Hindlimb muscle (tissue), 1 donor: ENCODE measurements at places on chromosomes 5 and 9. TPM values are rescaled to one million over a fixed set of nuclear protein-coding genes. Genes with fewer than 3 reads are reported as not detected.

DNA sequence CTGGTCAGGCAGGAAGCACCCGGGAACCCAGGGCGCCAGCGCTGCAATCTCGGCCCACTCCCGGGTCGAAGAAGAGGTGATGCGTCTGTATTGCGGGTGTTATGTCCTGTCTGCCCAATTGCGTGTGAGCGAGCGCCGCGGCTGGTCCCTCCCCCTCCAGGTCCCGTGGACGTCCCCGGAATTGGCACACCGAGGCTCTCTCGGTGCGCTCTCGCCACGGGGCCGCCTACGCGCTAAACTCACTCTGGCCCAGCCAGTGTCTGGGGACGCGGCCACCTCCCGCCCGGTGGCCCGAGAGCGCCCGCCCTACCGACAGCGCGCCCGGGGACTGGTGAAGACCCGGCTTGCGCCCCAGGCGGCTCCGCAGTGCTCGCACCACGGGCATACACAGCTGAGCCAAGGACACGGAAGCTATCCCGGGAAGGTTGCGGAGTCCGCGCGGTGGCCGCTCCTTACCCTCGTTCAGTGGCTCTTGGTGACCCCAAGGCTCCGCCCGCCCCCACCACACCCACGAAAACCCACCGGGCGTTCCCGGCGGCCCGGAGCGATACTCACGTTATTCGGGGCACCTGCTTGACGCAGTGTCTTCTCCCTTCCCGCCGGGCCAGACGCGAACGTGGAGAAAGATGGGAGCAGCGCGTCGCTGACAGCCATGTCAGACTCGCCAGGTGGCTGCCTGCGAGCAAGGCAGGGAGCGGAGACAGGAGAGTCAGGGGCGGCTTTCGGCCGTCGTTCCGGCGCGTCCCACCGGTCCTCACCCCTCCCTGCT is 1.0 kb downstream of the KLF4 start:
- DNase-seq: peak; percentile 72

DNA sequence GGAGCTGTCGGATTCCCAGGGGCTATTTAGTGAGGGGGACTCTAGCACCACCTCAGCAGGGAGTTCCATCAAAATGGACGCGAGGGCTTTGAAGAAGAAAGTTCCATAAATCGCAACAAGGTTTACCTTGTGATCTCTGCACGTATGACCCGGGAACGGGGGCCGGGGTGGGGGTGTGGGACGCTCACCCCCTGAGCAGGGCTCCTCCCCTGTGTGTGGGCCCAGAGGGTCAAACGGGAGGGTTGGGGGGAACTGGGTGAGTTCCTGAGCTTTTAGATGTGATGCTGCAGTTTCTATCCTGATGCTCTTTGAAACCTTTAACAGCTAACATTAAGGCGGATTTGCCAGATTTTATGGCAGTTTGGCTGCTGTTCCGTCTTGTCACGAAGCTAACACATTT is 18.9 kb upstream of the LRRC14B start:
- DNase-seq: no peak

- no peak for DNase-seq
Measured at GRCh38 chr5:994272-994607, 14.4 kb upstream of the NKD2 start.

DNA sequence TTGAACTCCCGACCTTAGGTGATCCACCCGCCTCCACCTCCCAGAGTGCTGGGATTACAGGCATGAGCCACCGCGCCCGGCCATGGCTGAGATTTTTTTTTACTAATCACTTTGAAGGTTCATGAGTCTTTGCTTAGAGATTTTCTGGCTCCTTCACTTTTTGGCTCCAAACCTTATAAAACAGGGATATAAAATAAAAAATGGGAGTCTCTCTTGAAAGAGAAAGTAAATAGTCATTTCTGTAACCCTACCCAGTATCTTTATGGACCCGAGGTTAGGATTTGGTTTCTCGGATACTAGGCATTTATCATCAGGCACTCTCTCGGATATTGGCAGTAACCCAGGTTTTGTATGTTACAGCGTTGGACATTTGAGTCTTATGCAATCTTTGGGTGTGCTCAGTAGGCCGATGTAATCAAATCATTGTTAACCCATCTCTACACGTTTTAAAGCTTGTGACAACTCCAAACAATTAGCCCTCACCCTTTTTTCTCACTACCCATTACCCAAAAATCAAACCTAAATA is 25.3 kb downstream of the STXBP1 start:
- DNase-seq: peak; percentile 33

- DNase-seq: no peak
Measured at GRCh38 chr9:15033316-15033715, 123.1 kb upstream of the FREM1 start.

DNA sequence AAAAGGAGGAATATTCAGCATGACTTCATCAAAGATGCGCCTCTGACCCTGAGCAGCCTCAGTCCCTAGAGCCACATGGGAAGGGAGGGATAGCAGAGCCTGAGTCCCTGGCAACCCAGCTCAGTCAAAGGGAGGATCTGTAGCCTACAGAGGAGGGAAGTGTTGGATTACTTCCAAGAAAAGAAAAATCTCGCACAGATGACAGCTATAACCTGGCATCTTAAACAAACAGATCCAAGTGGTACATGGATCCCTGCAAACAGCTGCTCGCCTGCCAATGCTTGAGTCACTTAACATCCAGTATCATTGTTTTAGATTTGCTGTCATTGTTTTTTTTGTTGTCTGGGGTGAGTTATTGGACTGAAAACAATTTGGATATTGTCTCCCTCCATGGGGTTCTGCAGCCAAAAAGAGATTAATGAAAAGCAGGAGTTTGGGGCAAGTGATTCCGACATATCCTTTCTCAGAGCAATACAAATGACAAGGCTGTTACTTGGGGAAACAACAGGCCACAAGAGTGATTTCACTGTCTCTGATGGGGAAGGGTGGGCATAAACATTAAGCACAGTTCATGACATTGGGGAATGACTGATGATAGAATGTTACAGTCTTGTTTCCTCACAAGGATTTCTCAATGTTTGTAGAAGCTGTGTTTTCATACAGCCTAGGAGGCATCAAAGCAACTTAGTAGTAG is 153.5 kb upstream of the KIF2A start:
- DNase-seq: peak; percentile 16

- no peak for DNase-seq
Measured at GRCh38 chr9:130275156-130275555, 9.6 kb downstream of the HMCN2 start.

GRCh38 chr5:113240951-113241726 is 193.7 kb downstream of the TSSK1B start:
- DNase-seq: no peak

DNA sequence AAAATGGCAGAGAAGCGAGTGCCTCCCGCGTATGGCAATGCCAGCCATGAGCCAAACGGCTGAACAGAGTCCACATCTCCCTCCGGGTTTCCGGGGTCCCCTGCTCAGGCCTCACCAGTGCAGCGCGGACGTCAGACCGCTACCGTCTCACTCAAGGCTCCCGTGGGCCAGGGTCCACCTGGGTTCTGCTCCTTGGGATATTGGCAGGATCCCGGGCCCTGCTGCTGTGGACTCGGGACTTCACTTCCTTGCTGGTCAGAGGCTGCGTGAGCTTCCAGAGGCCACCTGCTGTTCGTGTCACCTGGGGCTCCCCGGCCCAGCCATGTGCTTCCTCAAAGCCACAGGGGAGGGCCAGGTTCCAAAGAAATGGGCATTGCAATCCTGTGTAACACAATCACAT is 38.4 kb upstream of the CLPTM1L start:
- no peak for DNase-seq

GRCh38 chr5:78677777-78678668 is 29.5 kb upstream of the LHFPL2 start:
- peak; percentile 86 for DNase-seq

Gene RASGRF2
- 1.1 TPM for polyA plus RNA-seq
